ENCODE measurements at places on chromosomes 5 and 9.

DNA sequence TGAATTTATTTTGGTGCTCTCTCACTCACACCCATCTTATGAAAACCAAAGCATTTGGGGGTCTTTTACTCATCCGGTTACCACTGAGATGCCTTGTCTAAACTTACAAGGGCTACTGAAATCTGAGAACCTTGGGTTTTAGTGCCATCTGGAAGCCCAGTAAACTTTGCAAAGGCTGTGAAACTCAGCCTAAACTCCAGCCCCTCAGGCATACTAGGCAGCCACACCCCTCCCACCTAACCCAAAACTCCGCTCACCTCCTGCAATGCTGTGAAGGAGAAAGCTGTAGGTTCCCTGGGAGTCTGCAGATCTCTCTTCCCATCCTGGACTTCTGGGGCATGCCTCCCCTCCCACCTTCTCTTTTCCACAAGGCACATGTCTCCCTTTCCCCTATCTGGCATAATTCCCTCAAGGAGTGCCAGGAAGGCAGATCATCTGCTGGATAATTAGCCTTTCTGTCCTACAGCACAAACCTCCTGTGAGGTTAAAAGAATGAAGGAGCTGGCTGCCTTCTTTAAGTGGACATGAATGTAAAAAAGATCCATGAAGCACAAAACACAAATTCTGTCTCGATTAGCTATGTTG lies 71.5 kb upstream of the ANXA1 start:
- no peak for DNase-seq

- no peak for DNase-seq
These were observed 349.3 kb upstream of the ACTBL2 start for GRCh38 chr5:57831932-57832331.

DNA sequence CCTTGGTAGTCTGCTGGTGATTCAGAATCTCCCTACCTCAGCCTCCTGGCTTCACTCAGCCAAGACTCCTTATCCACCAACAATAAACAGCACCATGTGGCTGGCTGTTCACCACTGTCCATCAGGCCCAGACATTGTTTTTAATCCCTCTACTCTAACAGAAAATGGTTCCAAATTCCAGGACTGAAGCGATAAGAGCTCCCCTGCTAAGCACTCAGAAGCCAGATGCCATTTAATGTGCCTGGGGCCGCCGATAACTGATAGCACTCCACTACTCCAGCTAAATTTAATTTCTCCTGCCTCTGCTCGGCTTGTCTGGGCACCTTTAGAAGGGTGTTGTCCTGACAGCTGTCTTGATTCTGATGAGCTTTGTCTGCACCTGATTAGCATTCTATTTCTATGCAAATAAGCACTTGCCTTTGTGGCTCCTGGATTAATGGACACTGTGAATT lies 47.1 kb downstream of the ZNF622 start:
- DNase-seq: no peak

DNA sequence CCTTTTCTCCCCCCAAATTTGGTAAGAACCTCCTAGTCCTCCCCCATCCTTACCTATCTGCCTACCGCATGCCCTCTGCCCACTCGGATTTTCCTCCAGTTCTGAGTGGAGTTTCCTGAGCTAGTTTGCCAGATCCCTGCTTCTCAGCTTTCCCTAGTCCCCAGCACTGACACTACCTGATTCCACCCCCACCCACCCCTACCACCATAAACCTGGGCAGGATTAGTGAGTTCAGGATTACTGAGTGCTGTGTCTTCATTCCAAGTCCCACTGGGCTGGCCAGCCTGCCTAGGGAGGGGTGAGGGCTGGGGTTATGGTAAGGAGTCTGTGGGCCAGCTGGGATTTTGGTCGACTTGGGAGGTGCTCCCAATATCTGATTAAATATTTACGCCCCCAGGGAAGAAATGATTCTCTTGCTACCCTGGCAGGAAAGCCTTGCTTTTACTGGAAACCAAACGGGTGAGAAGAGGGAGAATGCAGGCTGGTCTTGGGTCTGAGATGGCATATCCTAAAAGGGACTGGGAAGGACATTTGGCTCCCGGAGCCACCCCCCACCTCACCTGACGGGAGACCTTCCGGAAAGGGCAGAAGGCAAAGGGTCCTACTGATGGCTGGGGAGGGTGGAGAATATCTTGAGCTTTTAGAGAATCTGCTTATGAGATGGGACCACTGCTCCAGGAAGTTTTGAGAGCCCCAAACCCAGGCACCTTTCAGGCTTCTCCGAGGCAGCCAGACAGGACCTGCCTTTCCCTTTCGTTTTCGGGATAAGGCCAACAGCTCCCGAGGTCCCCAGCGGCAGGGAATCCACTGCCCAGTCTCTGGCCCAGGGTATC lies 3.7 kb downstream of the PITX1 start:
- DNase-seq: no peak

DNA sequence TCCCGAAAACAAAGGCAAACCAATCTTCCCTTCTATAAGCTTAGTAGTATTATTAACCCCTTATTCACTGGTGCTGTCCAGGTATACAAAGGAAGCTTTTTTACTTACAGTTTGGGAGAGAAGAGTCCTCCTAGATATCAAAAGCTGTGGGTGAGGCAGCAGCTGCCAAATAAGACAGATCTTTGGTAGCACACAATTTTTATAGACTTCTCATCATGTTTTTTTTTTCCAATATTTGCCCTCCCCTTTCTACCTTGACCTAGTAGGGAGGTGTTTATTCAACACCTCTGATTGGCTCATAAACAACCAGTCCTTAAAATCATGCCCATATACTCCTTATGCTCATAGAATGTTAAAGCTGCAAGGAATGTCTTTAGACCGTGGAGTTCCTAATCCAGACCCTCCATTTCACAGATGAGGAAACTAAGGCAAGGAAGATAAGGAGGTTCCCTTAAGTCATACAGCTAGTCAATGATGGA lies at the start of gene ALDOB:
TSS of gene ALDOB (minus strand) at position 174 of the 479 bp plus-strand sequence. CDS start 4,887 bp downstream, outside the sequence.
- no peak for DNase-seq

DNA sequence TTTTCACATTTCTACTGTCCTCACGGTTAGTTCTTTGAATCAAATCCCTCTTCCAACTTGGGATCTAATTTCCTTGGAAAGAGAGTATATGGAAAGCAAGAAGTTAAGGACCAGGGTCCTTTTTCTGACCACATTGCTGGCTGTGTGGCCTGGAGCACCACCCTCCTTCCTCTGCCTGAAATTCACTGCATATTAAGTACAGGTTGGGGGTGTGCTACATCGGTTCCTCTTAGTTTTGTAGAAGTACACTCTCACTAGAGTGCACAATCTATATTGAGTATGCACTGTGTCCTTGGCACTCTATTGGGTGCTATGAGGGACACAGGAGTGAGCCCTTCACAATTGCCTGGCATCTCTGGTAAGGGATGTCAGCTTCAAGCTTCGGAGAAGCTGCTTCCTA lies 53.8 kb upstream of the KLF9 start:
- no peak for DNase-seq

DNA sequence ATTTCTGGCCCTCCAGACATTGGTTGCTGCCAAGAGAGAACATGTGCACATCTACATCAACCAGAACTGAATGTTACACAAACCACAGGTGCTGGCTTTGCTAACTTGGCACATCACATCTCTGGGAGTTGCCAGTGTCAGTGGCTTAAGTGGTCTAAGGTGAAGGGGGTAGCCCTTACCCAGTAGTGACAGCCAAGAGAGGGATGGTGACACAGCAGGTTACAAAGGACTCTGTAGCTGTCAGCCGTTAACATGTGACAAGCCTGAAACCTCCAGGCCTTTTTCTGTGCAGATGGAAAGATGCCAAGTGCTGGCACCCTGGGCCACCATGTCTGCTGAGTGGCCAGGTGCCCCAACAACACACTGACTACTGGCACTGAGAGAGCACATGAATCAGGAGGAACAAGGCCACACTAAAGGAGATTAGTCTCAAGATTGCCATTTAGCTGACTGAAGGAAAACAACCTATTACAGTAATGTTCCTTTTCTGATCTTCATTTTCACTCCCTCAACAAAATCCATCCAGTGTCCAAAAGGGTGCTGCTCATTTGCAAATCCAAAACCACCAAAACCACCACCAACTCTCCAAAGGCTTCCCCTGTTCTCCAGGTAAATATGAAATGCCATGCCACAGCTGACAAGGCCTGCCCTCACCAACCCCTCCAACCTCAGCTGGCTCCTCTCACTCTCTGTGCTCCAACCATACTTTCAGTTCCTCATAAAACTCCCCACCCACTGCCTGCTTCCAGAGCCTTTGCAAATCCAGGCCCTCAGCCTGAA lies 20.2 kb downstream of the SIL1 start:
- no peak for DNase-seq

DNA sequence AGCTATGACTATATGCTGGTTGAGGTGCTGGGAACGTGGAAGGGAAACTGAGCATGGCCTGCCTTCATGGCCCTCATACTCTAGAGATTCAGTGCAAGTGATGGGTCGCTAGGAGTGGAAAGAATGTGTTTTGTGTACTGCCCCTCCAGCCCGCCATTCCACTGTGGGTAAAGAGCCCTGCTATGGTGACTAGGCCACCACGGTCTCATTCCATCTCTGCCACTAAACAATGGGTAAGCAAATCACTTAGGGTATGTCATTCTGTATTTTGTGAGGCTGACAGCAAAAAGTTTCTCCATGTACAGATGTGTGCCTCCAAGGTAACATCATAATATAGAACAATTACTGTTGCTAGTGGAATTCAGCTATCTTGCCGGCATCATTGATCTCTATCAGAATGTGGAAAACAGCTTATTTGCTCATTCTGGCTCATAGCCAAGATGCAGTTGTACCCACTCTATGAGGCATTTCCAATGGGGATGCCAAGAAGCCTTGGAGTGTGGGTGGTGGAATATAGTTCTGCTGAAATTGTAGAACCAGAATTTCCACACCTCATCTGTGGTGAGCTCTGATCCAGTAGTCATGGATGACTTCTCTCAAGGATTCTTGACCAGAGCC lies 12.5 kb downstream of the SMARCA2 start:
- DNase-seq: no peak

DNA sequence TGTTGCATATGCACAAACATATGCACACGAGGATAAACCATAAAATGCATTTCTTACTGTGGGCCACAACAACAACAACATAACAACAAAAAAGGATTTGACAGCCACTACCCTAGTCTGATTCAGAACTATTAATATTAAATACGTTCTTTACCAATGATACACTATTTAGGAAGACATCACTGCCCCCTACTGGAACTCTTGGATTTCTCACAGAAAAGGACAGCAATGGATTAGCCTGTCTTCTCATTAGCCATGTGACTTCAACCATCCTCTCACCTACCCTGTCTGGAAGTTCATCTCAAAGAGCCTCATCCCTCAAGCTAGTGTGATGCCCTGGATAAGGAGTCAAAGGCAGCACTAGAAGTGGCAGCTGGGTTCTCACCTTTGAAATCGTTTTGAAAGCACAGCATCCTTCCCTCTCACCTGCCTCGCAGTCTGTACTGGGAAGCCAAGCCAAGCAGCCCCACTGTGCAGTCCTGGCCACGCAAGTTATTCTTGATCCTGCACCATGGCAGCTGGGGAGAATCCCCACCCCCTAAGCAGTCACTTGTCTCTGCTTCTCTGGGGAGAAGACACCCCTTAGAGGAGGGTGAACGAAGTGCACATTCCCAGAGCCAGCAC lies 64.6 kb downstream of the SH3TC2 start:
- no peak for DNase-seq

DNA sequence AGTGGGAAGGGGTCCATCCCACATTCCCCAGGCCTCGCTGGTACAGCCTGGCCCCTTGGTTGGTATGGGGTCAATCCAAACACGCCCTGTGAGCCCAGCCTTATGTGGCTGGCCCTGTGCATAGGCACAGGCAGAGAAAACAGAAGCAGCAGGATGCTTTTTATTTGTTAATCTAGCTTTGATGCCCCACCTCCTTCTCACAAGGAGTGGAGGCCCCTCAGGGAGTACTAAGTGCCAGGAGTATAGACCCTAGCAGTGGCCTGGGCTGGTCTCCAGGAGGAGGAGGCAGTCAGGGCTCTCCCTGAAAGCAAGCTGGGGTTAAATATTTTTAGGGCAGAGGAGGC lies 14.6 kb upstream of the TCF7 start:
- no peak for DNase-seq

- no peak for DNase-seq
These were observed 16.5 kb upstream of the SPARC start for GRCh38 chr5:151703227-151703626.

DNA sequence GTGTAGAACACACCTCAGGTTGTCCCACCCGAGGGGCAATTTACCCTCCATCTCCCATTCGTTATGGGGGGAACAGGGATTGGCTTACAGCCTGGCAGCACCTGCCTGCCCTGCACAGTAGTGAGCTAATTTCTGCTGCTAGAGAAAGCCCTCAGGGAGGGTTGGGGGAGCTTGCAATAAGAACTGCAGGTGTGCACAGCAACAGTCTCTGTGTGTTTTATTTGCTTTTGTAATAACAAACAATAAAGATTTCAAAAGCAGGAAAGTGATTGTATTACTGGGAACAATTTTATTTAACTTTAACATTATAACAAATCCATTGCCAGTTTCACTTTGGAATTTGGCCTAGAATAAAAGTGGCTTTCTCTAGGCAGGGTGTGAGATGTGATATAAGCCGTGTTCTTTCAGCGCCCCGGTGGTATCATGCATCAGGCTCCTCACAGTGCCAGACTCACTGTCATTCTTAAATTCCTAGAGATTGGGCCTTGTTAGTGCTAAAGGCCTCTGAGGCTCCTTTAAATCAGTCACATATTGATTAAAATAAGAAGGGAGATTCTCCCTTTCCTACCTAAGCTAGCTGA lies 81.1 kb downstream of the RMI1 start:
- no peak for DNase-seq

DNA sequence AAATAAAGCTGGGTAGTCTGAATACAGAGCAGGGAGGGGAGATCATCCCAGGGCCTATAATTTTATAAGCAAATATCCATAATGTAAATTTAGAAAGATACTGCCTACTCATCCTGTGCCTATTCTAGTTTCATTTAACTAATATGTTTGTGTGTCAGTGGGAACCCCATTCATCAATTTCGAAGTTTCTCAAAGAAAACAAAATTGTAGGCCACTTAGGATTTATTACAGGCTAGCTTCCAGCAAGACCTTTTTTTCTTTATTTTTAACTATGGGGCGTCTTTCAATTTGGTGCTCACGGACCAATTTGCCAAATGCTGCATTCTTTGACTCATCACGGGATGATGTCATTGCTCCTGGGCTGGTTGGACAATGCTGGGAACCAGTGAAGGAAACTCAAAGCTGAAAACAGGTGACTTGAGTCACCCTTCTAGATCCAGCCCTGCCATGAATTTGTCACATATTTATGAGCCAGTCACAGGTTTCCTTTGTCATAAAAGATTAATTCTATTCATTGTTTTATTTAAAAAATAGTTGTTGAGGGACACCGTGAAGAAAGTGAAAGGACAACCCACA lies 13.4 kb downstream of the PCSK5 start:
- DNase-seq: no peak

DNA sequence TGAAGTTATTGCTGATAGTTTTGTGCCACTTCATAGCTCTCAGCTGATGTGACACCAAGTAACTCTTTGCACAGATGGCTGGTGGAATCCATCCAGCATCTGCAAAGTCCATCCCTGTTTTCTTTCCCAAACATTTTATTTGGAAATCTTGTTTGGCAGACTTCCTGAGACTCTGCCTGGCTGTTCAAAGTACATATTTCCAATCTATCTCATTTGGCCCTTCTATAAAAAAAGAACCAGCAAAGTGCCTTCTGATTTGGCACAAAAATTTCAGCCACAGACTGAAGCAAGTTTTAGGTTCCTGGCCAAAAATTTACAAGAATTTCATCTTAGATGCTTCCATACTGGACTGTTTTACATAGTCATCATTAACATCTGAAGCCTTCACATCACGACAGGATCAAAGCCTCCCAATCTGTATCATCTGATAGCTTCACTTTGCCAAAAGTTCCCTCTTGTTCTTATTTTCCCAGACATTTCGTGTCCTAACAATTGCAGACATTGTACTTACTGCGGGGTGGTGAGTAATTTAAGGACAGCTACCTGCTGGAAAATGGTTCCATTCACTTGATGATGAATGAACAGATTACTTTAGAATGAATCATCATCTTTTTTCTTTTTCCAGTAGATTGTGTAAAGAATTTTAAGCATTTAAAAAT lies 377.3 kb downstream of the KIAA0825 start:
- DNase-seq: no peak
